ENCODE measurements at places on chromosomes 2 and 18.

GRCh38 chr2:26778507-26778906 lies 7.3 kb upstream of the CENPA start:
- DNase-seq, result no peak

DNA sequence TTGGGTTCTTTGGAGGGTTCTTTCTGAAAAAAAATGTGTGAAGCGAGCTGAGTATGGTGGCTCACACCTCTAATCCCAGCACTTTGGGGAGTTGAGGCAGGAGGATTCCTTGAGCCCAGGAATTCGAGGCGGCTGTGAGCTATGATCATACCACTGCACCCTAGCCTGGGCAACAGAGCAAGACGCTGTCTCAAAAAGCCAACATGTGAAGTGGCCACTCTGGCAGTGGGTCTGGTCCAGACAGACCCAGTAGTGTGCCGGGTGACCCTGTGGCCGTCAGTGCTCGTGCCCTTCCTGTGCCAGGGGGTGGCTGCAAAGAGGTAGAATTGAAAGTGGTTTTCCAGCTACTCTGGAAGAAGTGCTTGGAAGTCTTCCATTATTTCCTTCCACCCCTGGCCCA lies 11.6 kb downstream of the KLF11 start:
- no peak for DNase-seq

DNA sequence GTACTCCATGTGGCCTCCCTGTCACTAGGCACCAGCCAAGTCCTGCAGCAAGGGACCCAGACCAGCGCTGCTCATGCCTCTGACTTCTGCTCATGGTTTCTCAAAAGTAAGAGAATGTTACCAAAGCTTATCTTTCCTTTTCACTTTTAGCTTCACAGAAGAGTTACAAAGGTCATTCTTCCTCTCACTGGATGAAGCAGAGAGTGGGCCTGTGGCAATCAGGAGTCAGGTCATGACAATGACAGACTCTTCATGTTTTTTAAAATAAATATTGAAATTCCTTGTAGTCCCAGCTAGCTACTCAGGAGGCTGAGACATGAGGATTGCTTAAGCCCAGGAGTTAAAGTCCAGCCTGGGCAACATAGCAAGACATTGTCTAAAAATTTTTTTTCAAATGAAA lies 126.1 kb downstream of the OSR1 start:
- no peak for DNase-seq

DNA sequence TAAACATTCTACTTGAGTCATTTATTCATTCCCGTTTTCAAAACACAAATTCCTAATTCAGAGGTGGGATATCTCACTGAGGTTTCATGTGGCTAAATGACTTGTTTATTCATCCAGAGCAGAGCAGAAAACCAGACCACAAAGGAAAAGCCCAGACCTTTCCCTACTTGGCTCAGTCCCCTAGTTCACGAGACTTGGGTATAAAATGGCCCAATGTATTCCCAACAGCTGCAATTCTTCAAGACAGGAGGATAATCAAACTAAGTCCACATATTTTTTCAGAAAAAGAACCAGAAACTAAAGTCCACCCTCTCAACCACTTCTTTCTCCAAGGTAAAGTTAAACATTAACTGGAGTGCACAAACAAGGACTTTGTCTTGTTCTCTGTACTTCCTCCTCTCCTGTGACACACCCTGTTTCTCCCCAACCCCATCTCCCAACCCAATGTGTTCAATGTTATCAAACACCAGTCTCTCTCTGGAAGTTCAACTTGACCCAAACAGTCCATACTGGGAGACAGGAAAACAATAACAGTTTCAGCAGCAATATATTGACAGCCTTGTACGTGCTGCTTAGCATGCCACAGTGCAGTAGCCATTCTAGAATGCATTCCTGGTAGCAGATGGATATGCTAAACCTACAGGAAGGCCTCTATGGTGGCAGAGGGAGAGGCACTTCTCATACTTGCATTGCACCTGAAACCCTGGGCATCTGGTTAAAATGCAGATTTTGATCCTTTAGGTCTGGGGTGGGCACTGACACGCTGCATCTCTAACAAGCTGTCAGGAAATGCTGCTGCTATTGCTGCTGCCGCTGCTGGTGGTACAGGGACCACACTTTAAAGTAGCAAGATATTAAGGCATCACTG lies 110.7 kb downstream of the INO80D start:
- DNase-seq, result no peak

DNA sequence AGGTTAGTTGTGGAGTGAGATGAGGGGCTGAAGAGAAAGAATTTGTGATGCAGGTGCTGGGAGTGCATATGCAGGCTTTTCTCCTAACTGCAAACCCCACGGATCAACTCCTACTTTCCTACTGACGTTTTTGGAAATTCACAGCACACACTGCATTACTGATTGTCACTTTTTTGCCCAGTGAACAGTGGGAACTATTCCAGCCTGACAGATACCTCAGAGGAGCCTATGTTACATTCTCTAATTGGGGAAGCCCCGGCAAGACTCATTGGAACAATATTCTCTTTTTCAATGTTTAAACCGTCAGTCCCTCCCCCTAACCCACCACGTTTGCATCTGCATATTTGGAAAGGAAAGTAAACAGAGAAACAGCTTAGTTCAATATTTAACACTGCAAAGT lies 126.2 kb downstream of the DPP4 start:
- DNase-seq, result no peak

GRCh38 chr2:120257522-120257921 lies 4.9 kb downstream of the RALB start:
- DNase-seq, result no peak

DNA sequence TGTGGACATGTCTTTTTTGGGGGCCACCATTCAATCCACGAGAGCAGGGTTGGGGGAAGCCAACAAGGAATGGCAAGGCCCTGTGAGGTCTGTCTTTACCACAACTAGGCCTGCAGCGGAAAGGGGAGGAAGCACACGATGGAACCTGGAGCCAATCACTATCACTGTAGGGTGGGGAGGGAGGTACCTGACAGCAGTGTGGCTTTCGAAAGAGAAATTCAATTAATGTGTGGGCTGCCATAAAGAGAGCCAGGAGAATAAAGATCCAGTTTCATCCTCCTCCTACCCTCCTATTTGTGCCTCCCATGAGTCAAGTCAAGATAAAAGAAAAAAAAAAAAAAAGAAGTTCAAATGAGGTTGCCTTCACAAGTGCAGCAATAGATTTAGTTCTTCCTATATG lies 18.9 kb upstream of the RBMS1 start:
- no peak for DNase-seq

GRCh38 chr18:78920456-78921138 lies 59.0 kb upstream of the SALL3 start:
- DNase-seq, result no peak

DNA sequence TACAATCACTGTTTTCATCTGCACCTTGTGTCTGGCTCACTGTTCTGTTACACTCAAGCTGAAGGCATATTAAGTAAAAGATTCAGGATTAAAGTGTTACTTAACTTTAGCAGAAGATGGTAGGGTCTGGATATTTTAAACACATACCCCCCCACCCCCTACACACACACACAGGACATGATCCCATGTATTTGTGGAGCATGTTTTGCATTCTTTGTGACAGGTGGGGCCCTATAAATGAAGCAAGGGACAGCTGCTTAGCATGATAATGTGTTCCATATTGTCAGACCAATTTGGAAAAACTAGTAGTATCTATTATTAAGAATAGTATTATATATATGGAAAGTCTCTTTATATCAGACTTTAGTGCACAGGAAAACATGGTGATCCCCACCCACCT lies 335.2 kb upstream of the TNP1 start:
- DNase-seq, result no peak

DNA sequence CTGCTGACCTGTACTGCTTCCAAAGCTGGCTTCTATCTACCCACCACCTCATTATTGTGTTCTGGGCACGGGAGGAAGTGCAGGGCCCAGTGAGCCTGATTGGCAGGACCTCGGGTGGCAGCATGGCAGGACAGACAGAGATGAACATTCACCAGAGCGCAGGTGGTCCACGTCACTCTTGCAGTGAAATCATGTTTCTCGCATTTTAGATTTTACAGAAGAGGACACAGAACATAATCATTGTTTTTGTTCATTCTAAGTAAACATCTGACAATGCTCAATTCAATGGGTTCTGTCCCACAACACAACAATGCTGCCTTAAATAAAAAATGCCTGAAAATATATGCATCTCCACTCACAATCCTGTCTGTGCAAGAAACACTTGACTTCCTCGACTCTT lies 11.5 kb upstream of the BIN1 start:
- no peak for DNase-seq

DNA sequence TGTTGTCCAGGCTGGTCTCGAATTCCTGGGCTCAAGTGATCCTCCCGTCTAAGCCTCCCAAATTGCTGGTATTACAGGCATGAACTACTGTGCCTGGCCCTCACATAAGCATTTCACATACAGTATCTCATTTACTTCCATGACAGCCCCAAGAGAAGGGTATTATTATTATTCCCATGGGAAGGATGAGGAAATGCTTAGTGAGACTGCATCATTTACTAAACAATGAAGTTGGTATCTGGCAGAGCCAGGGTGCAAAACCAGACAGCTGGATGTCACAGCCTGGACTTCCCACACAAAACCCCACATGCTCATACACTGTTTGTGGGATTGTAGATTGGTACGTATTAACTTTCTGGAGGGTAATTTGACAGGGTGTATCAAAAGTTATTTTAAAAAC lies 29.9 kb downstream of the DAPL1 start:
- no peak for DNase-seq

DNA sequence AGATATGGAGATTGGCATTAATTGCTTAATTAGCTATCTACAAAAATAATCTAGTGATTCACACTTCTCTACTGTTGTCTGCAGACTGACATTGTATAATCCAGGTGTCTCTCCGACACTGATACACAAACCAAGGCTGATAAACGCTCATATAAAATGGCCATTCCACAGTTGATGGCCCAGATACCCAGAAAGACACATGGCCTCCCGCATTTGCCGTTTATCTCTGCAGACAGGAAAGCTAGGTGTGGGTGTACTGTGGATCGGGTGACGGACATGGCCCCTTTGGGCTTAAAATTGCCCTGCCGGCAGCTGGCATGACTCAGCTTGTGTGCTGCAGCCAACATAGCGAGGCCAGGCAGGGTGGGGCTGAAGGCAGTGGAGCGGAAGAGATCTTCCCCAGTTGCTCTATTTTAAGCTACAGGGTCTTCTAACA lies 18.5 kb downstream of the PMAIP1 start:
- DNase-seq, result no peak

- no peak for DNase-seq
Measured at GRCh38 chr18:57581301-57581934, 5.1 kb downstream of the FECH start.

DNA sequence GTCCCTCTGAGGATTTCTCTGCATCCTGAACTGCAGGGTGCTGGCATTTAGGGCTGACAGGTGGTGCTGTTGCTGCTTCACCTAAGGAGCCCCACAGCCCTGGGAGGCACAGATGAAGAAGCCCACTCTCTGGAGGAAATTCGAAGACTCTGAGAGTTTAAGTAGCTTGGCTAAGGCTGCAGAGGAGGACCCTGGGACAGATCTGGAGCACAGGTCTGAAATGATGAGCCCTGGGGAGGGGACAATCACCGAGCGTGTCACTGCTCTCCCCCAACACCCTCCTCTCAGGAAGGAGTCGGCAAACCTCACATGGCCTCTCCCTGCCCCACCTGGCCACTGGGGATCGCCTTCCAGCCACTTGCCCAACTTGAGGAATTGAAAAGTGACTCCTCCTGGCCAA lies 18.6 kb downstream of the CYP27C1 start:
- DNase-seq, result no peak

GRCh38 chr2:224764565-224765236 lies 48.5 kb upstream of the CCDC195 start:
- no peak for DNase-seq

DNA sequence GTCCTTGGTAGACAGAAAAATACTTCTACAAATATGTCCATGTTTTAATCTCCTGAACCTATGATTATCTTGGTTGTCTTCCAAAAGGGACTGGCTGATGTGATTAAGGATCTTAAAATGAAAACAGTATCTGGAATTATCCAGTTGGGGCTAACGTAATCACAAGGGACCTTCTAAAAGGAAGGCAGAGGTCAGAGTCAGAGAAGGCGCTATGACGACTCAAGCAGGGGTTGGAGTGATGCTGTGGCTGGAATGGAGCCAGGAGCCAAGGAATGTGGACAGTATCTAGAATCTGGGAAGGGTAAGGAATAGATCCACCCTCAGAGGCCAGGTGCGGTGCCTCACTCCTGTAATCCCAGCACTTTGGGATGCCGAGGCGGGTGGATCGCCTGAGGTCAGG lies 4.2 kb upstream of the USP14 start:
- DNase-seq, result no peak

- DNase-seq, result no peak
Measured at GRCh38 chr18:32446780-32447179, 23.9 kb downstream of the GAREM1 start.

DNA sequence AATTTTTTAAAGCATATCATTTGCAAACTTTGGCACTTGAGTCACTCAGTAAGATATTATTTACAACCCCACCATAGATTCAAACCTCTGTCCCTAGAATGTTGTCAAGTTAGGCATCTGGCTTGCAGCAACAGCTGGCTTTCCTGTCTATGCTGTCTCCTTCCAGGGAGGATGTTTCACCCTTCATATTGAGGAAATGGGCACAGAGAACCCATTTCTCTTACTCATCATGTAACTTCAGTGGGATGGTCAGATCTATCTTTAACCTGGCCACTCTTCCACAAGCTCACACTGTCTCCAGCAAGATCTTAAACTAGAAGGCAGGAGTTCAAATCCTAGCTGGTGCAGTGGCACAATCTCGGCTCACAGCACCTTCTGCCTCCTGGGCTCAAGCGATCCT lies 15.8 kb downstream of the LCT start:
- DNase-seq, result no peak

DNA sequence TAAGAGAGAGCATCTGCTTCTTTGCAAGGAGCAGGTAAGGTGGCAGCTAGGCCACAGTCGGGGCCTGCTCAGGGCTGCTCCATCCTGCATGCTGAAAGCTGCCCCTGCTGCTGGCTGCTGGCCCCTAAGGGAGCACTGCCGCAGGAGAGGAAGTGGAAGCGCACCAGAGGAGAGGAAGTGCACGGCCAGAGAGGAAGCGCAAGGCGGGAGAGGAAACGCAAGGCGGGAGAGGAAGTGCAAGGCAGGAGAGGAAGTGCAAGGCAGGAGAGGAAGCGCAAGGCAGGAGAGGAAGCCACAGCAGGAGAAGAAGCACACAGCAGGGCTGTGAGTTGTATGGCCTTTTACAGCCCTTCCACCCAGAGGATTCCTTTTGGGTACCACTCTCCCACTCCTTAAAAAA lies 539.0 kb upstream of the TNP1 start:
- no peak for DNase-seq

- DNase-seq, result no peak
Measured at GRCh38 chr2:94997981-94998930, 27.3 kb upstream of the MAL start.

- DNase-seq, result no peak
Measured at GRCh38 chr2:23988371-23988770, 21.5 kb upstream of the MFSD2B start.

- no peak for DNase-seq
Measured at GRCh38 chr18:45621061-45621511, 5.8 kb downstream of the SLC14A2 start.

- no peak for DNase-seq
Measured at GRCh38 chr2:152176113-152176714, 651 bp upstream of the STAM2 start.
